ENCODE measurements at places on chromosomes 3 and 15.

- no peak for DNase-seq
These were observed 8.2 kb downstream of the TKT start for GRCh38 chr3:53247619-53248018.

GRCh38 chr15:77266708-77267386, 153.1 kb downstream of the PEAK1 start:
- DNase-seq, result no peak

DNA sequence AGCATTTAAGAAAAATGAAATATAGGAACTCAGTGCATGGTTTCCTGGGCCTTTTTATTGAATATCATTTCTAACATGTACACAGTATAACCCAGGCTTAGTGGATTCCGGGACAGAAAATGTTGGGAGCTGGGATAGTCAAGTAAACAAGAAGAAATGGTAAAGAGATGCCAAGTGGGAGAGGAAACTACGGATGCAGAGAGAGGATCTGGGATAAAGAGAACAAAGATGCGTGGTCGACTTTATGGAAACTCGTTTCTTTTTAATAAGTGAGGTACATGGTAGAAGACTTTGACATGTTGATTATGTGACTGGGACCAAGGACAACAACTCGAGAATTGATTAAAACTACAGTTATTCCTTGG, 1.2 kb upstream of the GPR176 start:
- DNase-seq, result no peak

GRCh38 chr3:187319699-187320302, 28.3 kb upstream of the MASP1 start:
- DNase-seq, result no peak

GRCh38 chr3:179045719-179046402, 25.7 kb downstream of the ZMAT3 start:
- no peak for DNase-seq

- DNase-seq, result no peak
These were observed 20.2 kb downstream of the MYZAP start for GRCh38 chr15:57611938-57612337.

Data from activated T-helper 1 cell treated with anti-CD3 and anti-CD28 coated beads, Interleukin-2, amount 50 U/mL, for 16 hours (primary cell).